Endodermal cell (in vitro differentiated cells): ENCODE measurements at places on chromosomes 16 and 17. TPM values are rescaled to one million over a fixed set of nuclear protein-coding genes. Genes with fewer than 3 reads are reported as not detected.

GRCh38 chr16:20683812-20684211 is 13.7 kb downstream of the ACSM1 start:
- H3K27me3 ChIP-seq, result no peaks in the 10 kb centered on the region
- peaks cover 5% of the 10 kb centered on the region for H3K4me1 ChIP-seq
- H3K27ac ChIP-seq, result no peak overlapping the region
- H3K4me3 ChIP-seq, result no peak overlapping the region

GRCh38 chr17:79340333-79341221 is 266.0 kb downstream of the ENGASE start:
- H3K27ac ChIP-seq, result no peak overlapping the region
- peaks cover 4% of the 10 kb centered on the region for H3K27me3 ChIP-seq
- no peak for DNase-seq

The E4F1 gene
- 15.7 to 26.7 TPM (median 24.5 TPM) in 3 replicates for total RNA-seq

GRCh38 chr16:67641779-67642708 is 2.9 kb upstream of the CARMIL2 start:
- H3K27ac ChIP-seq, result no peak overlapping the region
- no peaks in the 10 kb centered on the region for H3K4me1 ChIP-seq
- DNase-seq, result no peak
- H3K36me3 ChIP-seq, result peaks cover 20% of the 10 kb centered on the region
- H3K4me3 ChIP-seq, result no peak overlapping the region

- peaks cover 11% of the 10 kb centered on the region for H3K27me3 ChIP-seq
- H3K4me3 ChIP-seq, result no peak overlapping the region
- no peaks in the 10 kb centered on the region for H3K36me3 ChIP-seq
- H3K27ac ChIP-seq, result no peak overlapping the region
Measured at GRCh38 chr16:87608400-87608985, 6.2 kb downstream of the JPH3 start.

The KRT12 gene
- not detected in 3 replicates for total RNA-seq

DNA sequence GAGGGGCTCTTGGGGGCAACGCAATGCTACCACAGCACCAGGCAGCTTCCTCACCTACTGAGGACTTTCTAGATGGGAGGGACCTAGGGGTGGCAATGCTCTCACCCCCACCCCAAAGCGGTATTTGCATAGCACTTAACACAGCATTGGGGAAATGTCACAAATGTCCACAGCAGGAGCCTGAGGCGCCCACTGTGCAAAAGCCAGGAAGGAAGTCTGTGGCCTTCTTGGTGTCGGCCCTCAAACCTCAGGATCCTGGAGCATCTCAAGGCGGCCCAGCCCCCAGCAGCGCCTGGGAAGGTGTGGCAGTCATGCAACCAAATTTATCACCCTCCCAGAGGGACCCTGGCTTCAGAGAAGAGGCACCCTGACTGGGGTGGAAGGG is 45.3 kb downstream of the WNT3 start:
- H3K36me3 ChIP-seq, result peaks cover 6% of the 10 kb centered on the region
- H3K4me1 ChIP-seq, result peaks cover 21% of the 10 kb centered on the region
- H3K27me3 ChIP-seq, result no peaks in the 10 kb centered on the region
- H3K4me3 ChIP-seq, result no peak overlapping the region
- H3K27ac ChIP-seq, result peak overlapping the region; percentile 93

DNA sequence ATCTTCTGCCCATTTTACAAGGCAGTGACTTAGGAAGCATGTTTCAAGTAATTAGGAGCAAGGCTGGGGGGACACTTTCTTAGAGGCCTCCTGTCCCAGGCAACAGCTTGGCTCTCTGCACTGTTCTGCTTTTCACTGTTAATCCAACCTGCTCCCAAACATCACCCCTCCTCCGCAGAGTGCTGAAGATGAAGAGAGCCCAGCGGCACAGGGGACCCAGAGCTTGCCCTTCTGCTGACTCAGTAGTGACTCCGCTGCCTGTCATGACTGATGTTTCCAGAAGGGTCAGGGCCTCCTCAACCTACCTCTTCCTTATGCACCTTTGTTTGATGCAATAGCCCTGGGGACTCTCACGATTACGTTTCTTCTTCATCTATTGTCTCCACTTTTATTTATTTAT is 38.9 kb upstream of the NDRG4 start:
- H3K27me3 ChIP-seq, result peaks cover 16% of the 10 kb centered on the region
- DNase-seq, result no peak
- peaks cover 3% of the 10 kb centered on the region for H3K4me1 ChIP-seq
- no peak overlapping the region for H3K27ac ChIP-seq
- no peaks in the 10 kb centered on the region for H3K36me3 ChIP-seq
- no peak overlapping the region for H3K4me3 ChIP-seq

DNA sequence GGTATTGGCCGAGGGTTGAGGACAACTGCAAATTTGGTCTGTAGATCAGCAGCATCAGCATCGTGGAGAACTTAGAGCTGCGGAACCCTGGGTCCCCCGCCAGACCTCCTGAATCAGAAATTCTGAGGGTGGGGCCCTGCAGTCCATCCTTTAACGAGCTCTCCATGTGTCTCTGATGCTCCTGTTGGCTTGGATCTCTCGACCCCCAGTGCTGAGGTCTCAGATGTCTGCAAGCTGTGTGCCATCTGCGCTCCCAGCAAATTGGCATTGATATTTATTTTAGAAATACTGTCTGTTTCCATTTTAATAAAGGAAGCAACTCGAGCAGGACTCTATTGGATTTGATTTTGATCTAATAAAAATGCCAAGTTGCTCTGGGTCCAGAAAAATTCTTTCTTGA is 250.0 kb downstream of the KATNIP start:
- H3K4me1 ChIP-seq, result no peaks in the 10 kb centered on the region
- no peaks in the 10 kb centered on the region for H3K27me3 ChIP-seq
- H3K36me3 ChIP-seq, result no peaks in the 10 kb centered on the region
- H3K4me3 ChIP-seq, result no peak overlapping the region

- H3K27ac ChIP-seq, result no peak overlapping the region
- H3K36me3 ChIP-seq, result peaks cover 25% of the 10 kb centered on the region
- DNase-seq, result no peak
Measured at GRCh38 chr16:19857593-19858339, 26.9 kb downstream of the GPRC5B start.

DNA sequence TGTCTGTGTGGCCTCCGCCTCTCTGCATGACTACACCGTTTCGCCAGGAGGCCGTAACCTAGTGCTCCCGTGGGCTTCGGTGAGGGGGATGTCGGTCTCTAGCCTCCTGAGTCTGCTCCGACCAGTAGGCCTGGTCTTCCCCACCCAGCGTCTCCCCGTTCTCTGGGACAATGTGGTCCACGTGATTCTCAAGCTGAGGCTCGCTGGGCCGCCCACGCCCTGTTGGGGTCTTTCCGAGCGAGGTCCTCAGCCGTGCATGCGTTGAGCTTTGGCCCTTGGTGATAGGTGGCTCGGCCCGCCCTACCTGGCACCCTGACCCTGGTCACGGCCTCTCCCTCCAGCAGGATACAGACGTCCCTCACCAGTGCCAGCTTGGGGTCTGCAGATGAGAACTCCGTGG is 30.9 kb downstream of the TSC2 start:
- H3K4me3 ChIP-seq, result no peak overlapping the region
- no peak for DNase-seq
- no peak overlapping the region for H3K27ac ChIP-seq
- no peaks in the 10 kb centered on the region for H3K4me1 ChIP-seq
- no peaks in the 10 kb centered on the region for H3K36me3 ChIP-seq

The NECAB2 gene
- 2.7 and 4.7 TPM in 2 replicates for total RNA-seq

DNA sequence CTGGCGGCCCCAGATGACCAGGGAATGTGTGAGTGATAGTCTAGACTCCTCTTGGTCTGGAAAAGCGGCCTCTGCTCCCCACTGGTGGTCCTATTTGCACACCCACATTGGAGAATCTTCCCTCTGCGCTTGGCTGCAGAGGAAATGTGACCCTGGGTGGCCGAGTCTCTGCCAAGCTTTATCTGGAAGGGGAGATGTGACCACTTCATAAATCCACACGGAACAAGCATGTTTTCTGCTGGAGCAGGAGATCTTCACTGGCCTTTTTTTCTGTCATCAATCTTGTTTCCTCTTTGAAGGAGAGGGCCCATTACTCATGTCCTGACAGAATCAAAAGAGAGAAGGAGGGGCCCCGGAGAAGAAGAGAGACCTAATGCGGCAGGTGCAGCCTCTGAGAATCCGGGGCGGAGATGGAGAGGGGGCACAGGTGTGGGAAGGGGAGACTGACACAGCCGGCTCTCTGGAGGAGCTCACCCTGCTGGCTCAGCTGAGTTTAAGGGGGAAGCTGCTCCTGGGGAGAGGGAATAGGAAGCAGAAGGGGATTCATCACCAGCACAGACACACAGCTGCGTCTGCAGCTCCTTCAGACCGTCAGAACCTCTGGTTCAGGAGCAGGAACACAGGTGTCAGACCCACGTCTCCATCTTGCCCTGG is 116.3 kb downstream of the SOX9 start:
- H3K36me3 ChIP-seq, result no peaks in the 10 kb centered on the region
- no peak overlapping the region for H3K4me3 ChIP-seq
- H3K27me3 ChIP-seq, result peaks cover 13% of the 10 kb centered on the region
- peak; percentile 58 for DNase-seq

The KCNJ12 gene
- total RNA-seq, result 2.6 to 4.2 TPM (median 3.0 TPM) in 3 replicates

- H3K4me3 ChIP-seq, result no peak overlapping the region
- DNase-seq, result no peak
- H3K4me1 ChIP-seq, result peaks cover 3% of the 10 kb centered on the region
- no peaks in the 10 kb centered on the region for H3K27me3 ChIP-seq
- no peak overlapping the region for H3K27ac ChIP-seq
- no peaks in the 10 kb centered on the region for H3K36me3 ChIP-seq
Measured at GRCh38 chr16:79318143-79318899, 282.2 kb downstream of the MAF start.

The CNTROB gene
- 41.7 and 47.5 TPM in 2 replicates for total RNA-seq

GRCh38 chr17:34988644-34989043 is 8.3 kb downstream of the LIG3 start:
- peaks cover 3% of the 10 kb centered on the region for H3K4me1 ChIP-seq
- H3K4me3 ChIP-seq, result no peak overlapping the region
- no peaks in the 10 kb centered on the region for H3K27me3 ChIP-seq
- no peak for DNase-seq
- H3K27ac ChIP-seq, result no peak overlapping the region

GRCh38 chr17:44775838-44776621 is 17.2 kb downstream of the ADAM11 start:
- no peaks in the 10 kb centered on the region for H3K36me3 ChIP-seq
- no peak for DNase-seq
- peak overlapping the region; percentile 77 for H3K4me3 ChIP-seq
- H3K27me3 ChIP-seq, result peaks cover 16% of the 10 kb centered on the region
- no peak overlapping the region for H3K27ac ChIP-seq

- H3K36me3 ChIP-seq, result no peaks in the 10 kb centered on the region
- H3K4me3 ChIP-seq, result no peak overlapping the region
- H3K4me1 ChIP-seq, result peaks cover 5% of the 10 kb centered on the region
- DNase-seq, result no peak
- no peak overlapping the region for H3K27ac ChIP-seq
Measured at GRCh38 chr17:38338053-38338452, 5.7 kb downstream of the GPR179 start.

The HID1 gene
- total RNA-seq, result 7.5 and 7.6 TPM in 2 replicates

The BFAR gene
- 71.2 and 73.3 TPM in 2 replicates for total RNA-seq

The AATK gene
- 3.3 to 7.4 TPM (median 3.9 TPM) in 3 replicates for total RNA-seq

The CPNE7 gene
- 1.7 and 2.1 TPM in 2 replicates for total RNA-seq

GRCh38 chr17:27596566-27597187 is 34.3 kb upstream of the LGALS9 start:
- H3K4me3 ChIP-seq, result no peak overlapping the region
- DNase-seq, result no peak
- no peak overlapping the region for H3K27ac ChIP-seq
- peaks cover 20% of the 10 kb centered on the region for H3K36me3 ChIP-seq

- H3K4me1 ChIP-seq, result no peaks in the 10 kb centered on the region
- H3K36me3 ChIP-seq, result no peaks in the 10 kb centered on the region
- H3K27ac ChIP-seq, result no peak overlapping the region
- no peak for DNase-seq
- no peak overlapping the region for H3K4me3 ChIP-seq
Measured at GRCh38 chr17:63295288-63295687, 150.8 kb downstream of the CYB561 start.

DNA sequence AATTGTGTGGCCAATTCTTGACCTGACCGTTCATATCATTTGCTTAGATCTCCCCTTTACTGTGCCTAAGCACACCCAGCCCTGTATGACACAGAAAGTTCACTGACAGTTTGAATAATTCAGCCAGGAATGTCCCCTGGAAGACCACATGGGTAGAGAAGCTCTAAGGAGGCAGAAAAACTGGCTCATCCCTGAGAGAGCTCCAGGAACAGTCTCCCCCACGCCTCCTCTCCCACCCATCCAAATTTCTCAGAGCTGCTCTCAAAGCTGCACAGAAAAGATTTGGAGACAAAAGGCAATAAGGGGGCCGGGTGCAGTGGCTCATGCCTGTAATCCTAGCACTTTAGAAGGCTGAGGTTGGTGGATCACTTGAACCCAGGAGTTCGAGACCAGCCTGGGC is 11.2 kb downstream of the PRAC1 start:
- no peaks in the 10 kb centered on the region for H3K36me3 ChIP-seq
- DNase-seq, result peak; percentile 52
- H3K27me3 ChIP-seq, result peaks cover 99% of the 10 kb centered on the region
- no peaks in the 10 kb centered on the region for H3K4me1 ChIP-seq
- H3K4me3 ChIP-seq, result no peak overlapping the region

- peaks cover 12% of the 10 kb centered on the region for H3K4me1 ChIP-seq
- H3K36me3 ChIP-seq, result peaks cover 12% of the 10 kb centered on the region
- H3K27ac ChIP-seq, result no peak overlapping the region
- H3K27me3 ChIP-seq, result no peaks in the 10 kb centered on the region
- DNase-seq, result no peak
- H3K4me3 ChIP-seq, result no peak overlapping the region
Measured at GRCh38 chr16:68079626-68080344, 5.4 kb upstream of the NFATC3 start.

The TACO1 gene
- total RNA-seq, result 19.6 and 20.9 TPM in 2 replicates

GRCh38 chr17:7318121-7318860 is 3.1 kb upstream of the GPS2 start:
- peaks cover 57% of the 10 kb centered on the region for H3K36me3 ChIP-seq
- no peaks in the 10 kb centered on the region for H3K27me3 ChIP-seq
- no peak overlapping the region for H3K4me3 ChIP-seq
- H3K4me1 ChIP-seq, result peaks cover 5% of the 10 kb centered on the region
- no peak overlapping the region for H3K27ac ChIP-seq

The PRR29 gene
- total RNA-seq, result 2.1 and 3.3 TPM in 2 replicates

DNA sequence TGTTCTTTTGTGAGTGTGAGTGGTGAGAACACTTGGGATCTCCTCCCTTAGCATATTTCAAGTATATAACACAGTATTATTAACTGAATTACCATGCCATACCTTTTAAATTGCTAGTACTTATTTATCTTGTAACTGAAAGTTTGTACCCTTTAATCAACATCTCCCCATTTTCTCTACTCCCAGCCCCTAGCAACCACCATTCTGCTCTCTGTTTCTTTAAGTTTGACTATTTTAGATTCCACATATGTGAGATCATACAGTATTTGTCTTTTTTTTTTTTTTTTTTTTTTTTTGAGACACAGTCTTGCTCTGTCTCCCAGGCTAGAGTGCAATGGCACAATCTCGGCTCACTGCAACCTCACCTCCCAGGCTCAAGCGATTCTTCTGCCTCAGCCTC is 117.6 kb upstream of the CACNG3 start:
- no peak for DNase-seq
- no peak overlapping the region for H3K27ac ChIP-seq
- no peaks in the 10 kb centered on the region for H3K27me3 ChIP-seq
- peaks cover 11% of the 10 kb centered on the region for H3K4me1 ChIP-seq
- H3K36me3 ChIP-seq, result no peaks in the 10 kb centered on the region
- H3K4me3 ChIP-seq, result no peak overlapping the region
